Immature natural killer cell (primary cell): ENCODE measurements at places on chromosomes 1 and 21.

DNA sequence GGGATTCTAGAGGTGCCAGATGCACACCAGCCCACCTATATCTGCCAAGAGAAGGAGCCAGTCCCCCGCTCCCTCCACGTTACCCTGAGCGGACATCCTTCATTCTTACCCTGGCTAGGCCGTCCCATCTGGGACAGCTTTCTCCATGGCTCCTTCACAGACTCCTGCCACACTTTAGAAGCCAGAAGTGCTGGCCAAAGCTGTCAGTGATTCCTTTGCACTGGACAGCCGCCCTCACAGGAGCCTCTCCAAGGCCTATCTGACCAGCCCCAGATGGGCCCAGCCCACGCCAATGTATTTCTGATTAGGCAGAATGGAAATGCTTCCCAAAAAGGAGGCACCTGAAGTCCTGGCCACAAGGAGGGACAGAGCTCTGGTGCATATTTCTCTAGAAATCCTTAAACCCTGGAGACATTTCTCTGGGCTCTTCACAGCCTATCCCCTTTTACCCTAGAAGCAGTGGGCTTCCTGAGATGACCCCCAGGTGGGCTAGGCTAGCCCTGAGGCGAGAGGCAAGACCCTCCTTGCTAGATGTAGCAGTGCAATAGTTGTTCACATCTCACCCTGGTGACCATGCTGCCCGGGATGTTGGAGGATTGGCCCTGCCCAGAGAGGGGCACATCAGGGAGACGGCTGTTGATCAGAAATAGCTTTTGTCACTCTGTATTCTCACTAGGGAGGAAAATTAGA is 44.1 kb downstream of the RASSF5 start:
- H3K36me3 ChIP-seq = no peaks in the 10 kb centered on the region
- DNase-seq = no peak
- H3K4me1 ChIP-seq = peaks cover 69% of the 10 kb centered on the region
- peak overlapping the region; percentile 7 for H3K4me3 ChIP-seq
- peaks cover 9% of the 10 kb centered on the region for H3K27me3 ChIP-seq

DNA sequence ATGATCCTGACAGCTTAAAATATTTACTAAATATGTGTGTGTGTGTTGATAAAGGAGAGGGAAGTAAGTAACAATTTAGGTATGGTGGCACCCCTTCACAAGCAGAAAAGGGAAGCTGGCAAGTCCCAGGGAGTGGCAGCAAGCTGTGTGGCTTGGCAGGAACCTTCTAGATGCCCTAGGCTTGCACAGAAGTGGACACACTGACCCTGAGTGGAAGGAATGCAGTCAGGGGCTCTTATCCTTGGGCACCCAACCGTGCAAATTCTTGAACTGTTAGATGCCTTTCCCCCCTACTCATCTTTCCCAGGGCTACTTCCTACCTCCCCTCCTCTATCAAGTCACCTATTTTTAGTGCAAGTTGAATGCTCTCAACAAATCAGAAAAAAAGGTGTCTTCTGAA is 18.9 kb downstream of the ACP6 start:
- peaks cover 21% of the 10 kb centered on the region for H3K36me3 ChIP-seq
- peaks cover 33% of the 10 kb centered on the region for H3K4me1 ChIP-seq
- DNase-seq = no peak
- H3K4me3 ChIP-seq = no peak overlapping the region
- H3K27me3 ChIP-seq = peaks cover 3% of the 10 kb centered on the region

DNA sequence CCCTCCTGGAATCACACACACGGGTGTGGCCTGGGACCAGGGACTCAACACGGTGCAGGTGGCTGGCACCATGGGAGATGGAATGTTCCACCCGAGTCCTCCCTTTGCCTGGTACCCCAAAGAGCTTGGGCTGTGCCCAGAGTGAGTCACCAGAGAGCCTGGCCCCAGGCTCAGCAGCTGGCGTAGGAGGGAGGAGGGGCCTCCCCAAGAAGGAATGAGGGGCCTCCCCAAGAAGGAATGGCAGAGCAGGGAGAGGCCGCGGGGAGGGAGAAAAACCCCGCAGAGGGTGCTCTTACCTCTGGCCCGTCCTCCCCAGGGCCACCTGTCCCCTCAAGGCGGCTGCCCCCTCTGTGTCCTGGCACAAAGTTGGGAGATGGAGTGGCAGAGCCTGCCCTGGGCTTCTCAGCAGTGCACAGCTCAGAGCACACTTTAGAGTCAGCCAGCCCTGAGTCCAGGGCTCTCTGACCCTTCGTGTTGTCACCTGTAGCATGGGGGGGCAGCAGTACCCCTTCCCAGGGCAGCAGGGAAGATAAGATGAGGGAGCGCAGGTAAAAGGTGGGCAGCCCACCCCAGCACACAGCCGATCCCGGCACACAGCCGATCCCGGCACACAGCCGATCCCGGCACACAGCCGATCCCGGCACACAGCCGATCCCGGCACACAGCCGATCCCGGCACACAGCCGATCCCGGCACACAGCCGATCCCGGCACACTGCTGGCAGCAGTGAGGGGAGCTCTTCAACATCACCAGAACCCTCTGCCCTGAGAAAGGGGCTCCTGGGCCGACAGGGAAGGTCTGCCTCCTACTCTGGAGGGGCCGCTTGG is 20.2 kb upstream of the KCNAB2 start:
- H3K4me1 ChIP-seq = peaks cover 55% of the 10 kb centered on the region
- H3K36me3 ChIP-seq = peaks cover 4% of the 10 kb centered on the region
- H3K4me3 ChIP-seq = peak overlapping the region; percentile 88
- H3K27ac ChIP-seq = peak overlapping the region; percentile 99

DNA sequence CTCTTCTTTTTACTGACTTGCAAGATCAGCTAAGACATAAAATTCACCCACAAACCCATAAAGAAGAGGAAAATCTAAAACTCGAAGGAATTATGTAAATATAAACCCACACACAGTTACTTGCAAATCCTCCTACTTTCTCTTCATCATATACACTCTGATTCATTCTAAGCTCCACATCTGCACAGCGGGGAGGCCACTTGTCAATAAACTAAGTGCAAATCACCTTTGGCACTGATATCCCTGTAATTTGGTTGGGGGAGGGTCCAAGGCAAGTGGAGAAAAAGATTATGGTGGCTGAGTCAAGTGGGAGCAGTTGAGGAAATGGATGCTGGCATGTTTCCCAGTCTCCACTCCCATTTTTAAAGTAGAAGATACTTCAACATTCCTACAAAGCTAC is 596.5 kb downstream of the MATN1 start:
- DNase-seq = no peak
- H3K4me1 ChIP-seq = no peaks in the 10 kb centered on the region
- H3K36me3 ChIP-seq = no peaks in the 10 kb centered on the region
- peaks cover 5% of the 10 kb centered on the region for H3K27me3 ChIP-seq
- no peak overlapping the region for H3K4me3 ChIP-seq

DNA sequence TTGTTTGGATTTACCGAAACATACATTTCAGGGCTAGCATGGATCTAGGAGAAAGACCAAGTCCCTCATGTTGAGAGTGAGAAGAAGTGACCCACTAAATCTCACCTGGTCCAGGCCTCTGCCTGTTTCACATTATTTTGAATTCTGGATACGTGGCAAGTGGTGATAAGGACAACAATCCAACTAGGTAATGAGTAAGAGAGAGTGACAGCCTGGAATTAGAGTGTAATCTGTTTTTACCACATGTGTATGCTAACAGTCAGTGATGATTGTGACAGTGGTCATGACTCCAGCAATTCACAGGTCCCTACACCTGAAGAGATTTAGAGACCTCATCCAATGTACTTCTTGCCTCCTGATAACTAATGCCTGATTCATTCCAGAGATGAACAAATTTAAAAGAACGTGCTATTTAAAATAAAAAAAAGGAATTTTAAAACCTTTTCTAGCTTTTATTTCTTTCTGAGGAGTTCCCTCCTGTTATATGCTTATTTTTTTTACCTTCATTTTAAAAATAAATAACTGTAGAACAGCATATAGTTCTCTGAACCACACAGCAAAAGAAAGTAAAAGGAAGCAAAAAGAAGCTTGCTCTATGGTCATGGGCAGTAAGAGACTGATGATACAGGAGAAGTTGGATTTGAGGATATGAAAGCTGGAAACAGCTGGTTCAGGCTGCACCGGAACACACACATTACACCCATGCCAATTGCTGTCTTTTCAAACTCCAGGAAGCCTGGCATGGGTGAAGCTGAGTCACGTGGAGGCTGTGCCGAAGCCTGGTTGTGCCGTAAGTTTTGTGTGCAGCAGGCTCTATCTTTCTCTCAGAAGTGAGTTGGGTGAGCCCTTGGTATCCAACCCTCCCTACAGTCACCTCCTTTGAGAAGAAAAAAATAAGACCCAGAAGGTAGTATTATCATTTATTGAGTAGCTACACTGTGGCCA is 14.7 kb downstream of the C1orf116 start:
- no peak overlapping the region for H3K4me3 ChIP-seq
- H3K27ac ChIP-seq = no peak overlapping the region
- H3K27me3 ChIP-seq = no peaks in the 10 kb centered on the region
- DNase-seq = no peak
- no peaks in the 10 kb centered on the region for H3K4me1 ChIP-seq
